A549 treated with RU486 at 1 μM for 4 hours (cell line): ENCODE measurements at places on chromosomes 3 and 15. TPM values are rescaled to one million over a fixed set of nuclear protein-coding genes. Genes with fewer than 3 reads are reported as not detected.

The PLS1 gene
- total RNA-seq, result 9.4 to 13.7 TPM (median 12.8 TPM) in 5 replicates

The ARHGAP31 gene
- total RNA-seq, result 0.88 to 2.0 TPM (median 1.7 TPM) in 5 replicates

The SCN5A gene
- total RNA-seq, result 0.63 to 1.7 TPM (median 0.90 TPM) in 5 replicates

The PFN2 gene
- 134 to 185 TPM (median 168 TPM) in 5 replicates for total RNA-seq

The TMIE gene
- 0.13 to 0.24 TPM (median 0.18 TPM) in 4 of 5 replicates, not detected in the other for total RNA-seq

The PHLDB2 gene
- 13.4 to 25.9 TPM (median 25.2 TPM) in 5 replicates for total RNA-seq

The RGMA gene
- 0.15 to 0.39 TPM (median 0.18 TPM) in 5 replicates for total RNA-seq

The B3GNT5 gene
- total RNA-seq, result 13.3 to 23.3 TPM (median 21.8 TPM) in 5 replicates
